Right forelimb (tissue), 1 donor: ENCODE measurements at places on chromosomes 6 and 20.

DNA sequence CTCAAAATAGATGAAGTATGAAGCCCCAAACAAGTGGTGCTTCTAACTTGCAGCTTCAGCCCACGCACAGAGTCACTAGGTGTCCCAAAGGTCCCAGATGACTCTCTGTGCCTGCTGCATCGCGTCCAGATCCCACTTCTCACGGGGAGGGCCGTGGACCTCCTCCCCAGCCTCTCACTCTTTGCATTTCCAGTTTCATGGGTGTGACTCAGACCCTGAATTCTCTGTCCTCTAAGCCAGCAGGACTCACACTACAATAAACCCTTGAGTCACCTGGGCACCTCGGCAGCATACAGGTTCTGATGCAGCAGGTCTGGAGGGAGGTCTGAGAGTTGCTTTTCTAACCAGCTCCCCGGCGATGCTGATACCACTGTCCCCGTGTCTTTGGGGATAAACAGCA, 114.0 kb upstream of the RIN2 start:
- DNase-seq = no peak

GRCh38 chr6:4853349-4853748, 77.1 kb downstream of the CDYL start:
- no peak for DNase-seq

DNA sequence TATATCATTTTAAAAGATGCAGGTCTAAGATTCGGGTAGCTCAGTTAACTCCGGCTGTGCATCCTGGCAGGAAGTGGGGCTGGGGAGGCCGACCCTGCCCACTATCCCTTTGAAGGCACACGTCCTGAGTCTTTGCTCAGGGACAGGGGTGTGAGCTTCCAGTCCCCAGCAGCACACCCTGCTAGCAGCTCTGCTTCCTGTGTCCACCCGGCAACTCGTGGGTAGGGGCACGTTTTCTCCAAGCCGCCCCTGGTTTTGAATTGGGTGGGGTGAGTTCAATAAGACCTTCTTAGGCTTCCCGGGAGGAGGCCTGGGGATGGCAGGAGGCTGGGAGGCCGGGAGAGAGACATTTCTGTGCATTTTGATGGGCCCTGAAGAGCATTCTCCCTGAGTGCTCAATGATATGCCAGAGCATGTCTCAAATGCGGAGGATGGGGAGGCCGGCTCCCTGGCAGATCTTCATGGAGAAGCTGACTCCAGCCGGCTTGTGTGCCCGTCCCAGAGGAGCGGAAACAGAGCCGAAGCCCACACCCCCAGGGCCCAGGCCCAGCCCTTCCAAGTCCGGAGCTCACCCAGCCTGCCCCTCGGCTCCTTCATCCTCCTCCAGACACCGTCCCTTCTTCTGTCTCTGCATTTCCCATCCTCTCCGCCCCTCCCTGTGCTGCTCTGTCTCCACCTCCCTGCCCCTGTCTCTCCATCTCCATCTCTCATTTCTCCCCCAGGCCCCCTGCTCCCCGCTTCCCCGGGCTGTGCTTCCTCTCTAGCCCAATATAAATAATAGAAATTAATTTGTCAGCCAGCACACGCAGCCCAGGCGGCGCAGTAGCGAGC, 36.3 kb upstream of the ZFAND3 start:
- DNase-seq = peak; percentile 65

DNA sequence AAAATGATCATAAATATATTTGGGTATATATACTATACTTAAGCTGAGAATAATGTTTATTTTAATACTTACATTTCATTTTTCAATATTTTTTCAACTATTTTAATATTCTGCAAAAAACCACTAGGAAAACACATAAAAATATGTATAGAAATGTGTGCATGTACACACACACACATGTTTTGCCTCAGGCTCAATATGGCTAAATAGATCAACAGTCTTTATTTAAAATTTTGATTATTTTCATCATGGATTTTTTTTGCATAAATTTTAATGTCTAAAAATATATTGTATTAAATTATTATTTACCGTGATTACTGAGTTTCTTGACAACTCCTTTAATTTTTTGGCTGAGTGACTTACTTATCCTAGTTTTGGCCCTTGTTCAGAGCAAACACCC, 846.5 kb downstream of the DHX35 start:
- DNase-seq = no peak

GRCh38 chr20:54320148-54320607, 112.3 kb downstream of the PFDN4 start:
- DNase-seq = no peak

DNA sequence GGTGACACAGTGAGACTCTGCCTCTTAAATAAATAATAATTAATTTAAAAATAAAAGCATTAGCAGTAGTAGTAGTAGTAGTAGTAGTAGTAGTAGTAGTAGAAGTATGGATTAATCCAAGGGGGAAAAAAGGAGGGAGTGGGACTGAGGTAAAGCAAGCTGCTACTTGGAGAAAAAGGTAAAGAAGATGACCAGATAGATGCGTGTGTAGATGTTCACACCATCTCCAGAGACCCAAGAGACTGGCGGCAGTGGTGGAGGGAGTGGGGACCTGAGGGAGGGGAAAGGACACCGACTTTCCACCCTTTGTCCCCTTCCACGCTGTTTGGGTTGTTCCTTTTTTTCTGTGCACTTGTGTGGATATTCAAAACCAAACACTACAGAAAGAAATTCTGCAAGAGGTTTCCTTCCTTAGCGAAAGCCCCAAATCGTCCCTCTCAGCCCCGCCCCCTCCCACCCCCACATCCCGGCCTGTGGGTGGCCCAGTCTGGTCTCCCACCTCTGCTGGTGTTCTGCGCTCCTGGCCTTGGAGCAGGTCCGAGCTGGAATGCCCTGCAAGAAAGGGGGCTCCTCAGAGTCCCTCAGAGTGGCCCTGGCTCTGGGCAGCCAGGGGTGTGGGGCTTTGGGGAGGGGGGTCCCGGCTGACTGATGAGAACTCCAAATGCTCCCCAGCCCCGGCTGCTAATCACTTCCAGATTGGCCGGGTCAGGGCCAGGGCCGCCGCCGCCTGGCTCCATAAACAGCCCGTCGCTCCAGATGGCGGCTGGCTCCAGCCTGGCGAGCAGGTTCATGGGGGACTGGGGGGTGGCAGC, 60.2 kb downstream of the UBE2V1 start:
- DNase-seq = peak; percentile 86

DNA sequence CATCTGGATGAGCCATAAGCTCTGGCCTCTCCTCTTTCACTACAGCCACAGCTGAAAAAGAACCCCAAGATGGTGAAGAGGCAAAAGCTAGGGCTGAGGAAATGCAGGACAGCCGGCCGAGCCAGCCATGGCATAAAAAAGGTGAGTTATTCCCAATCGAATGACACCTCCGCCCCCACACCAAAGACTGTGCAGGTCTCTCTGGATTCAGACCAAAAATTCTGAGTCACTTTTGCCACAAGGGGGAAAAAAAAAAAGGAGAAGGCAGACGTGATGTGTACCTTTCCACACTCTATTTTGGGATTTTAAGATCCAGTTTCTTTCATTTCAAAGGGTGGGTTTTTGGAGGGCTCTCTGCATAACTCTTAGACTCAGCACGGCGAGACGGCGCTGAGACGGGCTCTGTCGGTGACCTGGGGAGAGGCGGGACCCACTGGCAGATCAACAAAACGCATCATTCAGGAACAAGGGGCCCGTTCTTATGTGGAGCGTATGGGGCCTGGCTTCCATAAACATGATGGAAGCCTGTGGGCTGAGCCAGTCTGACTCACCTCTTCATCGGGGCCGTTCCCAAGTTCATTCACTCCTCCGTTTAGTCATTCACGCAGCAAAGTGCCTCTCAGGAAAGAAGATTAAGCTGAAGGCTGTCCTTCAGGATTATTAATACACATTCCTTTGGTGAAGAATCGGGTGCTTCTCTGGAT, 54.8 kb downstream of the NFATC2 start:
- peak; percentile 74 for DNase-seq

GRCh38 chr20:3802524-3803239, 6.6 kb downstream of the CDC25B start:
- DNase-seq = no peak

- DNase-seq = no peak
Observed at GRCh38 chr6:152673236-152673635, 24.5 kb upstream of the MYCT1 start.
